GF-D8 (cell line): ENCODE measurements at places on chromosomes 1 and 21.

DNA sequence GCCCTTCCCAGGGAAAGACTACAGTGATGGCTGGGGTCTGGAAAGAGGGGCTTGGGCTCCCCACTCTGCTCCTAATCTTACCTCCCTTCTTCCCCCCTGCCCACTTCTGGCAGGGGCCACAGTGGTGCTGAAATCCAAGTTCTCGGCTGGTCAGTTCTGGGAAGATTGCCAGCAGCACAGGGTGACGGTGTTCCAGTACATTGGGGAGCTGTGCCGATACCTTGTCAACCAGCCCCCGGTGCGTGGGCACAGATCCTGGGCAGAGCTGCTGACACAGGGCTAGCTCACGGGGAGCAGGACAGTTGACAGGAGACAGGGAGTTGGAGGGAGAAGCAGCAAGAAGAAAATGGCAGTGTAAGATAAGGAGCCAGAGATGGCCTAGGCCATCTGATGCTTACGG lies 2.4 kb downstream of the SLC27A3 start:
- DNase-seq = no peak

DNA sequence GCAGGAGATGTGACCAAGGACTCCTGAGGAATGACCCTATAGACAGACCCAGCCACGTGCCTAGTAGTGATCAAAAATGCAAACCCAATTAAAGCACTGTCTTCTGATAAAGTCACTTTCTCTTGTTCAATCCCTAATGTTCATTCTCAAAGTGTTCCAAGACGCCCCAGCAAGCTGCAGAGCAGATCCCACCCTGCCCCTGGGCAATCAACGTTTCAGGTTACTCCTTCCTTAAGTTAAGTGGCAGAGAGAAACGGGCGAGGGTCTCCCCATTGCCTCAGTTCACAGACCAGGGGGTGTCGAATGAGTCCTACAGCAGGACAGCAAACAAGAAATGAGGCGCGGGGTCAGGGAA lies 699 bp upstream of the RGS2 start:
- DNase-seq = no peak

DNA sequence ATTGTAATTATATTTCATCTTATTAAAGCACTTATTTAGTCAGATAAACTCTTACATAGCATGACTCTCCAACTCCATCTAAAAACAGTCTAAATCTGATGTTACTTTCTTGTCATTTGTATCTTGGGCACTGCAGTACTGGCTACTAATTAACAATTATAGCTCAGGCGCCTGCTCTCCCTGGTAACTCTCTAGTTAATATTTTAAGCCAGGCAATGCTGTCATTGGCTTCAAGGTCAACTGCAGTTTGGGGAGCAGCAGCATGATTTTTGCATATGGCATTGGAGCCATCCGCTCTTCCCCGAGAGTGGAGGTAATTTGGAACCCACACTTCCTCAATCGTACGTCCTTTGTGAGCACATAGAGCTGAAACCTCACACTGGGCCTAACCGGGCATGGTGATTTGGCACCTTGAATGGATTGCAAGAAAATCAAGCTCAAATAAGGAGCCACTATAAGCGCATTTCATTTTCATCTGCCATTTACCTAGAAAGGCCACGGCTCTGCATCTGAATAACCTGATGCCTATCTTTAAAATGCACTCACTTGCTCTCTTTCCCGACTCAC lies 187.7 kb downstream of the KAZN start:
- no peak for DNase-seq

DNA sequence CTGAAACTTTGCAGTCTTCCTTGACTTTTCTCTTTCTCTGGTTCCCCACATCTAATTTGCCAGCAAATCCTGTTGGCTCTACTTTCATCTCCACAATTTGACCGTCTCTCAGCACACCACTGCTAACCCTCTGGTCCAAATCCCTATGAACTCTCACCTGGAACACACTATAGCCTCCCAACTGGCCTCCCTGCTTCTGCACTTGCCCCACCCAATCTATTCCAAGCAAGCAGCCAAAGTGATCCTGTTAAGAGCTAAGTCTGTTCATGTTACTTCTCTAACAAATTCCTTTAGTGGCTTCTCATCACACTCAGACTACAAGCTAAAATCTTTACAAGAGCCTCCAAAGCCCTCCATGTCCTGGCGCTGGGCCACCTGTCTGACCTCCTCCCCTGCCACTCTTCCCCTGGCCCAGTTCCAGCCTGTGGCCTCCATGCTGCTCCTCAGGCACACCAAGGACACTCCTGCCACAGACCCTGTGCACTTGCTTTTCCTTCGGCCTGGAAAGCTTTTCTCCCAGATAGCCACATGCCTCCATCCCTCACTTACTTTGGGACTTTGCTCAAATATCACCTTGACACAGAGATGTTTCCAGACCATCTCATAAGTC lies 104.1 kb downstream of the DTL start:
- DNase-seq = no peak

GRCh38 chr1:18386591-18386990 lies 94.1 kb upstream of the KLHDC7A start:
- DNase-seq = no peak

- DNase-seq = peak; percentile 37
Measured at GRCh38 chr1:40078512-40079333, 18.3 kb downstream of the PPT1 start.

DNA sequence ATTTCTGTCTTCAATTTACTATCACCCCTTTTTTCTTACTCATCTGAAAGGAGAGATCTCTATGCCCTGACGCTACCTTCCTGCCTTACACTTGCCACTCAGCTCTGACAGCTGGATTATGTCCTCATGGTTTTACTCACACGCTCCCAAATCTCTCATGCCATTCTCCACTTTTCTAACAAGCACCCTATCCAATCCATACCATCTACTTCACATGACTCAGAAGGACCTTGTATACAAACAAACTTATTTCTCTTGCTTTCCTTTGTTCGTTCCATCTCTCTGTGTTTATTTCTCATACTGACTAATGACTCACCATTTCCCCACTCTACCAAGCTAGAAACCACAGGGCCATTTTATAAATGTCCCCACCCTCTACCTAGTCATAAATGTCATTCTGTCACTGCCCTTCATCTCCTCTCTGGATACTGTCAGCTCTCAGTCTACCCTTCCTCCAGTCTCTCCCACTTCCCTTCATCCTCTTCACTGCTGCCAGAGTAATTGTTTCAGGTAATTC lies 87.3 kb downstream of the USP24 start:
- no peak for DNase-seq

DNA sequence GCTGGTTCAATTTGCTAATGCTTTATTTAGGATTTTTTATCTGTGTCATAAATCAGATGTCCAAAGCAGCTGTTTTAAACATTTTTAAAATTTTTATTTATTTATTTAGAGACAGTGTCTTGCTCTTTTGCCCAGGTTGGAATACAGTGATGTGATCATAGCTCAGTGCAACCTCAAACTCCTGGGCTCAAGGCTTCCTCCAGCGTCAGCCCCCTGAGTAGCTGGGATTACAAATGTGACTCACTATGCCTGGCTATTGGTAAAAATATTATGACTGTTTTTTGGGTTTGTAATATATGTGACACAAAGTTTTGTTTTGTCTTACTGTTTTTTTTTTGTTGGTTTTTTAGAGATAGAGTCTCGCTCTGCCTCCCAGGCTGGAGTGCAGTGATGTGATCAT lies 11.8 kb downstream of the ZBED6 start:
- DNase-seq = no peak

GRCh38 chr1:67148516-67149178 lies 13.9 kb upstream of the C1orf141 start:
- DNase-seq = no peak

DNA sequence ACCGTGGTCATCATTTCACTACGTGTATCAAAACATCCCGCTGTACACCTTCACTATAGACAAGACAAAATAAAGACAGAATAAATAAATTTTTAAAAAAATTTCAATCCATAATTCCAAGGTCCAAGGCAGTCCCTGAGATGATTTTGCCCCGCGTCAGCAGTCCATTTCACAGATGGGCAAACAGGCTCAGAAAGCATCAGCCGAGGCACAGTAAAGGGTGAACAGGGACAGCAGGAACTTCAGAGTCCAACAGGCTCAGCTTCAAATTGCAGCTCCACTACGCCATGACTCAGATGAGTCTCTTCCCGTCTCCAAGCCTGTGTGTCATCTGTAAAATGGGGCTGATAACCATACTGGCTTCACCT lies 15.0 kb downstream of the MATN1 start:
- no peak for DNase-seq

GRCh38 chr1:40362699-40363098 lies 10.8 kb upstream of the SMAP2 start:
- no peak for DNase-seq

DNA sequence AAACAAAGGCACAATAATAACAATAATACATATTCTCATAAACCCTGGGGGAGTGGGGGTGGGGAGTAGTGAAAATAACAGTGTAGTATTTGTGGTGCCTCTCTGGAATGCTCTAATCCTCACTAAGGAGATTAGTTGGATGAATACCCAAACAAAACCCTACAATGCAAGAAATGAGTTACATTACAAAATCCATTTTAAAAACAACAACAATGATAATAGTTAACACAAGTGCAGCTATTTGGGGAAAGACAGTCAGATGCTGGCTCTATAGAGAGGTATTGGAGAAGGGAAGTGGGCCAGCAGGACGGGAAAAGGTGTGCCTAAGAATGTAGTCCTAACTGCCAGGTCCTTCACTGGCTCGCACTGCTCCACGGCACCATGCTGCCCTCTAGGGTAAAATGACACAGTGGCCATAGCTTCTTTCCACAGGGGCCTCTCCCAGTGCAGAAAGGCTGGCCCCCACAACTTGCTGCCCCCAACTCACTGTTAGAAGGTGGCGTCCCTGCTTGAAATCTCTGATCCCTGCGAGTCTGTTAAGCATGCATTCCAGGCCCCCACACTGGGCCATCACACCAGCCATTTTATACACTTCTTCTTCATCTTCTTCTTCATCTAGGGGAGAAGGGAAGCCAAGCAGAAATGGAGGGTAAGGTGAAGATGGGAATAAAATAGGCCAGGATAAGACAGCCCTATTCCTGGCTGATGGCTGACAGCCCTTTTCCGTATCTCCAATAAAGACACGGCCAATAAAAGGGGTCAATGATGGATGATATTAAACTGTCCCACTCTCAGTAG lies 113.8 kb downstream of the UBR4 start:
- no peak for DNase-seq

DNA sequence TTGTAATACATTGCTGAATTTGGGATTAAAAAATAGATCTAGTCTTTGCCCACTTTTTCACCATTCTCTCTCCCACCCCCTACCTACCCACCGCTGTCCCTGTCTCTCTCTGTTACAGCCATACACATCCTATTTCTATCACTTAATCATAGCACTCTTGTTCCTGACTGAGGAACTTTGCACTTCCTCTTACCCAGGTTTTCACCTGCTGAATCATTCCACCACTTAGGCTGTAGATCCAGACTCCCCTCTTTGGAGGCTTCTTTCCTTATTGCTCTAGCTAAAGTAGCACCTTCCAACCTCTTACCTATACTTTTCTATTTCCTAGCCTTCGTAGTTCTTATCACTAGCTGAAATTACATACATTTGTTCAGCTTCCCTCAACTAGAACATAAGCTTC lies 59.6 kb downstream of the ATP6V1G3 start:
- no peak for DNase-seq

DNA sequence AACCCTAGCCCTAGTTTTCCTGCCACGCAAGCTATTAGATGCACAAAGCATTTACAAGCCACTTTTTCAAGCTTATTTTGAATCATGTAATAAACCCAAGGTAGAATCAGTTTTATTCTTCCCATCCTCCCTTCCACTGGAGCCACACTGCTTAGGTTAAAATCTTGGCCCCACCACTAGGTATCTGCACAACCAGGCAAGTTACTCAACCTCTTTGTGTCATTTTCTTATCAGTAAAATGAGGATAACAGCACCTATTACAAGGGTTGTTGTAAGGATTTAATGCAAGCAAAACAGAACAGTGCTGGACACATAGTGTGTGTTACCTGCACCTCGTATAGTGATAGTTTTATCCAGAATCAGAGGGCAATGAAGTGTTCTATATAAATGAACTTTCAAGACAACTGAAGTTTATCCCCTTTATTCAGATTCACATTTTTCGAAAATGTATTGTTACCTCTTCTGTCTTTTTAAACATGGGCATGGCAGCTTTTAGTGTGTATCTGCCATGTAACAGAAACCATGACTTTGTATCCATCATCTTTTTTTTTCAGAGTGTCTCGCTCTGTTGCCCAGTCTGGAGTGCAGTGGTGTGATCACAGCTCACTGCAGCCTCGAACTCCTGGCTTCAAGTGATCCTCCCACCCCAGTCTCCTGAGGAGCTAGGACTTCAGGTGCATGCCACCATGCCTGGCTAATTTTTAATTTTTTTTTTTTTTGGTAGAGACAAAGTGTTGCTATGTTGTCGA lies 17.2 kb upstream of the TTC39A start:
- no peak for DNase-seq

DNA sequence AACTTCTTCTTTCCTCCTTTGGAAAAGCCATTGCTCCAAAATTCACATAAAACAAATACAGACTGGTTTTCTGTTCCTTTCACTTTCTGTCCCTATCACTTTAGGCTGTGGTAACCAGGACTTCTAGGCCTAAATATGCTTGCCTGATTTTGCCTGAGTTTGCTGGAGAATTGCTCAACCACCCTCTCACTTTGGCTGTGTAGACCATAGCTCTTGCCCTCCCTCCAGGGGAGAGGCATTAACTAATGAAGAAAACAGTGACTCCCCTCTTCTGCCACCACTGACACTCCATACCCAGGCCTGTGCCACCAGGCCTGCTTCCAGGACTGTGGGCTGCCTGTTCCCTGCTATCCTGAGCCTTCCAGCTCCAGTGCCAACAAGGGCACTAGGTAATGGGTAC lies 163.5 kb downstream of the TOMM20 start:
- no peak for DNase-seq

GRCh38 chr1:150271291-150271959 lies 1.2 kb upstream of the C1orf54 start:
- no peak for DNase-seq

GRCh38 chr1:32352239-32352745 lies 10.0 kb downstream of the FAM229A start:
- DNase-seq = no peak

DNA sequence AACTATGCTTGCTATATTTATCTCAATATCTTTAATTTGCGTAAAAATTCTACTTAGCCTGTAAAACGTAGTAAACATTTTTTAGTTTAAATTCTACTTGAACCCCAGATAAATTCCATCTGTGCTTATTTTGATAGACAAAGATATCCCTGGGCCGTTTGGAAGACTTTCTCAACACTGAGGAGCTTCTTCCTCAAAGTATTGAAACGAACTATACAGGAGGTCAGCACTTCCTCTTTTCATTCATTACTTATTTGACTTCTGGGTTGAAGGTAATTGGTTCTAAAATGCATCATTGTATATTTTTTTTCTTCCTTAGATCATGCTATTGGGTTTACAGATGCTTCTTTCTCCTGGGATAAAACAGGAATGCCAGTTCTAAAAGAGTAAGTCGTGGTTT lies 74.7 kb downstream of the HSPA13 start:
- peak; percentile 40 for DNase-seq
